ENCODE measurements at places on chromosomes 13 and 19.

DNA sequence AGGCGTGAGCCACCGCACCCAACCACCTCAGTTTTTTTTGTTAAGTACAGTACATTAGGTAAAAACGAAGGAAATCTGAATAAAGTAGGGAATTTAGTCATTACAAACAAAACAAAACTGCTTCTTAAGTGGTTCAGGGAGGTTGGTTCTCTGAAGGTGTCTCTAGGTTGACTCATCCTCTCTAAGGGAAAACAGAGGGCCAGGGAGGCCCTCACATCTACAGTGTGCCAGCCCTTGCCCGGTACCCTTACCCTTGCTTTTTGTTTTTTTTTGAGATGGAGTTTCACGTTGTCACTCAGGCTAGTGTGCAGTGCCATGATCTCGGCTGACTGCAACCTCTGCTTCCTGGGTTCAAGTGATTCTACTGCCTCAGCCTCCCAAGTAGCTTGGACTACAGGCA, 17.2 kb upstream of the JUND start:
- no peak for DNase-seq

GRCh38 chr19:18308051-18308947, 14.6 kb downstream of the LSM4 start:
- DNase-seq: no peak

DNA sequence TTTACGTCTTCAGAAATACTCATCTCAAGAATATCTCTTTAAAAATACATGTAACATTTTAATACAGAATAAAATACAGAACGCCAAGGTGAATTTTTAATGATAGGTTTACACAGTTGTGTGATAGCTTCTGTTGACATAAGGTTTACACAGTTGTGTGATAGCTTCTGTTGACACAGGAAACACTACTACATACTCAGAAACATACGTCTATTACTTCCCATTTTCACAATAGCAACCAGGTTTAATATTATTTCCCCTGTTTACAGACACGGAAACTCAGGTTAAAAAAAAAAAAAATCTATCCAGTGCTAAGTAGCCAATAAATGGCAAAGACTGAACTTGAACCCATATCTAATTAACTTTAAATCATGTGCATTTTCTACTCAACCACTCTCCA, 571.2 kb downstream of the LIG4 start:
- DNase-seq: no peak

GRCh38 chr19:1773184-1773583, 19.9 kb downstream of the ONECUT3 start:
- no peak for DNase-seq

DNA sequence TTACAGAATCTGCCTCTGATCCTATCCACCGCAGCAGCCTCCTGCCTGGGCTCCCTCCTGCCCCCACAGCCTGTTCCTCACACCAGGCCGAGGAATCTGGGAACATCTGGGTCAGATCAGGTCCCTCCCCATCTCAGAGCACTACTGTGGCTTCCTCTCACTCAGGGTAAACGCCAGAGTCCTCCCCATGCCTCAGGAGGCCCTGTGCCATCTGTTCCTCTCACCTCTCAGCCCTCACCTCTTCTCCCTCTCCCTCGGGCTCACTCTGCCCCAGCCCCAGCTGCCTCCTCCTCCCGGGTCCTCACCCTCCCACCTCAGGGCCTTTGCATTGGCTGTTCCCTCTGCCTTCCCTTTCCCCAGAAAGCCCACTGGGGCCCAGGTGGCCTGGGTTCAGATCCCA, 18.2 kb downstream of the FCGBP start:
- peak; percentile 34 for DNase-seq

DNA sequence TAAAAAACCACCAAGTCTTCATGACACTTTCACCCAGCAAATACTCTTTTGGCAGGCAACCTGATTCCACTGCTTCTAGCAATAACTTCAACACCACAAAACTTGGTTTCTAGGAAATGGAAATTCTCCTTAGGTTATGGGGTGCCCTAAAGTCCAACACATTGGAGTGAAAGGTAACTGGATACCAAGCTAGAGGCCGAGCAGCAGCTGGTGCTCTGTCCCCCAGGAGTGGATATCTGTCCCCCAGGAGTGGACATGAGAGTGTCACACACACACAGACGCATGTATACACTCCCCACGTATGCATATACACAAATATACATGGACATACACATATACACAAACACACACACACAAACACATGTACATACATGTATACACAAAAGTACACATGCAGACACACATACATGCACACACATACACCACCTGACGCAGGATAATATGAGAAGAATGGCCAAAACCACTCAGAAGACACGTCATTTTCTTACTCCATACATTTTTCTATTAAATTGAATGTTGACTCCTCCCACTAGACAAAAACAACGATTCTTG, 50.8 kb downstream of the RFX2 start:
- DNase-seq: peak; percentile 19

DNA sequence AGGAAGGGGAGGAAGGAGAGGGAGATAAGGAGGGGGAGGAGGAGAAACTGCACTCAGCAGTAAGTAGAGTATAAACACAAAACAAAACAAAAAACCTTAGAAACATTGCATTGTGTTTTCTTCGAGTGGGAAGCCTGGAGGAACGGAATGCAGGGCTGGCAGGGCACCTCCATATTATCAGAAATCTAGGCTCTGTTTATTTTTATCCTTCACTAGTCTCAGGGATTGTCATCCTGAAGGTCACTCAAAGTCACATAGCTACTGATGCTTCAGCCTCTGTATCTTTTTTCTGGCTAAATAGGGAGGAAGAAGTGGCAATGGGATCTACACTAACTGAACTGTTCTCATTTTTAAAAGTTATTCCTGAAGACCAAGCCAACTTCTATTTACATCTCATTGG, 467.8 kb downstream of the KCTD12 start:
- DNase-seq: no peak

GRCh38 chr13:90526711-90527110, 820.8 kb upstream of the MIR17HG start:
- DNase-seq: no peak

DNA sequence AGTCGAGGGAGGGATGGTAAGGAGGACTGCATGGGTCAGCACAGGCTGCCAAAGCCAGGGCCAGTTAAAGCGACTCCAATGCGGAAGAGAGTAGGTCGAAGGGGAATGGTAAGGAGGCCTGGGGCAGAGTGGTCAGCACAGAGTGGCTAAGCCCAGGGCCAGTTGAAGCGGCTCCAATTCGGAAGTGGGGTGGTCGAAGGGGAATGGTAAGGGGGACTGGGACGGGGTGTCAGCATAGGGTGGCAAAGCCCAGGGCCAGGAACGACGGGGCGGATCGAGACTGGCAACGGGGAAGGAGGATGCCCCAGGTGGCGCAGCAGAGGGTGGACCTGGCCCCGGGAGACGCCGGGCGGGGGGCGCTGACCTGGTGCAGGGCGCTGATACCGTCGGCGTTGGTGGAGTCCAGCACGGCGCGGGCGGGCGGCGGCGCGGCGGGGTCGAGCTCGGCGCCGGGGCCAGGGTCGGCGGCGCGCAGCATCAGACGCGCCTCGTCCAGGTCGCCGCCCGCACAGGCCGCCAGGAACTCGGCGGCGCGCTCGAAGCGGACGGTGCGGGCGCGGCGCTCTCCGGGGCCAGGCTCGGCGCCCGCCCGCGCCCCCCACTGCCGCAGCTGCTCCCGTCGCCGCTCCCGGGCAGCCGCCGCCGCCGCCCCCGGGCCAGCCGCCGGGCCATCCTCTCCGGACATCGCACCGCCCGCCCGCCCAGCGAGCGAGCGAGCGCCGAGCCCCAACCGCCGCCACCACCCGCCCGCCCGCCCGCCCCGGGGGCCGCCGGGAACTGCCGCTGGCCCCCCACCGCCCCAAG, at the start of gene PPP1R12C:
TSS of gene PPP1R12C (minus strand) at position 779 of the 804 bp plus-strand sequence. CDS start at position 685, 94 bp downstream.
- peak; percentile 61 for DNase-seq

DNA sequence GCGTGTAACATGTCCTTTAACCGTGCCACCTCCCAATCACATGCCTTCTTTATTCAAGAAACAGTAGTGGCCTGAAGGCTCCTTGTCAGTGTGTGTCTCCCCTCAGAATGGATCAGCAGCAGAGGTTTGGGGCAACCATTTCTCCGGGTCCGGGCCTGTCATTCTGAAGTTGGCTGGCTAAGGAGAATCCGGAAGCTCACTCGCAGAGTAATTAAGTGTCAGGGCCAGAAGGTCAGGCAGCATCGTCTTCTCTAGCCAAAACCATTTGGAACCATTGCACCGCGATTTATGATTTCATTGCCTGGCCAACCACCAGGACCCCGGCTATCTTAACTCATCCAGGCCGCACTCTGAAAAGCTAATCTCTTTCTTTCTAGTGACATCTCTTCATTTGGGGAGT, 550.8 kb downstream of the EFNB2 start:
- DNase-seq: no peak

DNA sequence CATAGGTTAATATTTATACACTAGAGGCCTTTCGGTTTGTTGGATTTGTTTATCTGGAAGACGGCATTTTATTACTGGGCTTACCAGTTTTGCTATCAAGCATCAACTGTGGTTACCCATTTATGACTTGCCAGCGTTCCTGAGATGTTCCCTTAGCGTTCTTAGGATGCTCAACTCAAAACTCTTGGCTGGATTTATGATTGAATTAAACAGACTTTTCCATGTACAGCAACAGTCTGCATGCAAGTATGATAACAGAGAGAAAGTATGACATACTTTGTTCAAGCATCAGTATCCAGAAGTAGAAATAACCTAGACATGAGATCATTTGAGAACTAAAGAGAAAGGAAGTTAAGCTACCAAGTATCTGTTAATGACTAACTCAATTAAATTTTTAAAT, 29.9 kb upstream of the RNF113B start:
- no peak for DNase-seq

GRCh38 chr13:41178040-41178439, 16.3 kb downstream of the KBTBD7 start:
- DNase-seq: no peak

DNA sequence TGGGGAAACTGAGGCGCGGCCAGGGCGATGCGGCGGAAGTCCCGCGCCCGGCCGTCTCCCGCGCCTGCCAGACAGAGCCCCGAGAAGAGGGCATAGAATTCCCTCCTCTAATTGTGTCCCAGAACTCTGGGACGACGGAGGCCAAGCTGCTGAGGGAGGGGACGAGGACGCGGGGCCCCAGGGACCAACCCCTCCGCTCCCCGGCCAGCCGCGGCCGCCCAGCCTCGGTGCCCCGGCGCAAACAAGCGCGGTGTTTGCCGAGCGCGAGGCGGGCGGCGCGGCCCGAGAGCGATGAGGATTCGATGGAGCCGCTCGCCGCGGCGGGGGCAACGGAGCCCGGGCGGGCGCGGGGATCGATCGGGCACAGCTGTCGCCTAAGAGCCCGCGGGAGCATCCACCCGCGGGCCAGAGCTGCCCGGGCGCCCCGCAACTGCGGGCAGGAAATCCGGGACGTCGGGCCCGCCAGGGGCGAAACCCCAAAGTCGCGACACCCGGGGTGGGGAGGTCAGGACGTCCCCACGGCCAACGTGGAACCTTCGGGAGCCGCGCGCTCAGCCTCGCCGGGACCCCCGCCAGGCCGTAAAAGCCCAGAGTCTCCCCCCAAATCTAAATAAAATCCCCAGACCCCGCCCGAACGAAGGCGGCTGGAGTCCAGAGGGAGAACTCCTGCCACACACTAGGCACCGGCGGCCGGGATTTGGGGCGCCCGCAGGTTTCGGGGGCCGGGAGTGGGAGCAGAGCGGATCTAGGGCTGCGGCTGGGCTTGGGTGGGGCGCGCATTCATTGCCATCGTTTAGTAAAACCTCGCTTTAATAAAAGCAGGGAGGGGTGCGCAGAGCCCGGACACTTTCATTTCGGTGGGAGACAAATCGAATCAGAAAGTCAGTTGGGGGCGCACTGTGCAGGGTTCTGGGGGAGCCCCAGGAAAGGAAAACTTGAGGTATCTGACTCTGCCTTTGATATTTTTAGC, 3.6 kb upstream of the ONECUT3 start:
- peak; percentile 49 for DNase-seq

DNA sequence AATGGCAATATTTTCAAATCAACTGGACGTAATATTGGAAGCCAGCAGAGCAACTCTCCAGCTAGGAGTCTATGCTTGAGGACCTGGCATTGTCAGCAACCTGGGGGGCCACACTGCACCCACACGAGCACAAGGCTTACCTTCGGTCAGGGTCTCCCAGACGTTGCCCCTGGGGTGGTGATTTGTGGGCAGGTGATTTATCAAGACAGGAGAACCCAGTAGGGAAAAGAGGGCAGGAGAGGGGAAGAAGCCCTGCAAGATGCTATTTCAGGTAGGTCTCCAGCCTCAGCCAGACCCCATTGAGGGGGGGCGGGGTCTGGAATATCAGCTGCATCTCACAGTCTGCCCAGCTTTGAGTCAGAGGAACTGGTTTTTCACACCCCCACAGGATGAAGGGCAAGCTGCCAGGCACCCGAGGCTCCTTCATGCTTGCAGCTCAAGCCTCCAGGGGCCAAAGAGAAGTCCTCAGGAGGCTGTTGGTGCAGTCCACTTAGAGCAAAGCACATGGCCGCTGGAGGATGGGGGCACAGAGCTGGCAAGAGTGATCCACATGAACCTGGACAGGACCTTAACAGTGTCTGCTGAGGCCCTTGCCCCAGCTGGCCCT, 80.9 kb upstream of the UQCRFS1 start:
- DNase-seq: no peak

DNA sequence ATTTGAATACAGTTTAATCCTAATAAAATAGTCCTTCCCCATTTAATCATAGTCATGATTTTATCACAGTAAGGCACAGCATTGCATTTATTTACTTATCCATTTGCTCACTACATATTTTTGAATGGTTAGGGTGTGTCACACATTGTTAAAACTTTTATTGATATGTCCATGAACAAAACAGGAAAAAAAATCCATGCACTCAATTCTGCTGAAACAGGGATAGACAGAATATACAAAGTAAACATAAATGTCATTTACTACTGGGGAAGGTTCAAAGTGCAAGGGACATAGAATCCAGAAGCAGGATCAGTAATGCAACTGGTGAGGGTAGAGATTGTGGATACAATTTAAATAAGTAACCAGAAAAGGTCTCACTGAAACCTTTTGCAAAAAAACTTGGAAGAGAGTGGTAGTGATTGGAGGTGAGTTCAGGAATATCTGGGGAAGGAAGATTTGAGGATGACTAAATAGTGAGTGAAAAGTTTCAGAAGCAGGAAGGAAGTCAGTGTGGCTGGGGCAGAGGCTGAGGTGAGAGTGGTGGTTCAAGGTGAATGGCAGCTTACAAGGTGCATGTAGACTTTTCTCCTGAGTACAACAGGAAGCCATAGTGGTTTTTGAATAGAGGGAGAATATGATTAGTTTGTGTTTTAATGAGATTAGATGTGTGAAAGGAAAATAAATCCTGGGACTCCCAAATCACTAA, 387.2 kb upstream of the ATXN8OS start:
- no peak for DNase-seq

GRCh38 chr19:4694211-4694987, 24.3 kb upstream of the MYDGF start:
- DNase-seq: no peak

DNA sequence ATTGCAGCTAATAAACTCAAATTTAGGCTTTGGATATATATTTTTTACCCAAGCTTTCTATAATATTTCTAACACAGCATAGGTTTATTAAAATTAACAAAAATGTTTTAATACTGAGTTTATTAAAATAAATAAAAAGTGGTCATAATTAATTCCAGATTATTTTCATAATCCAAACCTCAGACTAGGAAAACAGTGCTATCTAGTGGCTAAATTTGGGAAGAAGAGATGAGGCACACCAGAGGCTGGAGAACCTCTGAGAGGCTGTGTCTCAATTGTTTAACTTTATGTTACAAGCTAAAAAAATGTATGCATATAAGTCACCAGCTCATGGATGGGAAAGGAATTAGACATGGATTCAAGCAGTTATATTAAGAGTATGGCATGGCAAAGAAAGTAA, 392.5 kb downstream of the DIAPH3 start:
- no peak for DNase-seq

GRCh38 chr13:46530084-46530935, 22.7 kb upstream of the LRCH1 start:
- no peak for DNase-seq

Data from ecto neural progenitor cell (in vitro differentiated cells).